RKO (cell line): ENCODE measurements at places on chromosomes 2 and 18.
A peak's percentile ranks its signal among the peaks of the same experiment; 100 is the strongest.

- peak; percentile 5 for DNase-seq
Observed at GRCh38 chr2:54310311-54310710, 54.3 kb upstream of the TSPYL6 start.

DNA sequence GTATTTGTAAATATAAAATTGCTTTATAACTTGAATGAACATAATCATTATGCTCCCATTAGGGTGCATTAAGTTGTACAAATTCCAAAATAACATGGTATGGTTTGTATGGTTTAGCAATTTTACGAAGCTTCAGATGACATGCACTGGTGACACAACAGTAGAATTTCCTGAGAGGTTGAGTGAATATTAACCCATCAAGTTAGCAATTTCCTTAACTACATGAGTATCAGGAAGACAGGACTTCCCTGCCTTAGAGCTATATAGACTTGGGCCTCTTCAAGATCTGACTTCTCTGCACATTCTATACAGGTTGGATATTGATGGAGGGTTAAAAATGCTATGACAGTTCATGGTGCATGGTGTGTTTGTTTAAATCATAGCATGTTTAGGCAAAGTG lies 60.2 kb downstream of the ZC3H6 start:
- no peak for DNase-seq

GRCh38 chr2:237726401-237726830 lies 72.2 kb upstream of the RBM44 start:
- no peak for DNase-seq

- DNase-seq: no peak
Observed at GRCh38 chr2:196839574-196839973, 30.4 kb upstream of the C2orf66 start.

GRCh38 chr2:157932480-157933159 lies 56.5 kb upstream of the ACVR1 start:
- no peak for DNase-seq

- DNase-seq: no peak
Observed at GRCh38 chr2:68824831-68825230, 46.4 kb downstream of the BMP10 start.

- no peak for DNase-seq
Observed at GRCh38 chr2:37052600-37053332, 31.4 kb downstream of the HEATR5B start.

GRCh38 chr2:101305035-101305434 lies 3.5 kb downstream of the RNF149 start:
- DNase-seq: peak; percentile 37

DNA sequence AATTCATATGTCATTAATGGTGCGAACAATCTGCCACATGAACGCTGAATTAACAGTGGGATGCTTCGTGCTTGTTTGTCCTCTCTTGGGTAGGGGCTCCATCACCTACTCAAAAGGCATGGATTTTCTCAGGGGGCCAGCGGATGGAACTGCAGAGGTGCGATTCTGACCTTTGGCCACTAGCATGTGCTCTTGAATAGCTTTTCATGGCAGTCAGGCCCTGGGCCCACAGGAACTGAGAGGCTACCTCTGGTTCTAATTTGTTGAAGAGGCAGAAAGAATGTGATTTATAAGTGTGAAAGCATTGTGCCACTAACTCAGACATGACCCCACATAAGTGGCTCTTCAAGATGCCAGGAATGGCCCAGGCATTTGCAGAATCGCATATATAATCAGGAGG lies 283.2 kb downstream of the INSIG2 start:
- DNase-seq: peak; percentile 38

- no peak for DNase-seq
Observed at GRCh38 chr2:44897406-44897805, 44.1 kb upstream of the SIX3 start.

DNA sequence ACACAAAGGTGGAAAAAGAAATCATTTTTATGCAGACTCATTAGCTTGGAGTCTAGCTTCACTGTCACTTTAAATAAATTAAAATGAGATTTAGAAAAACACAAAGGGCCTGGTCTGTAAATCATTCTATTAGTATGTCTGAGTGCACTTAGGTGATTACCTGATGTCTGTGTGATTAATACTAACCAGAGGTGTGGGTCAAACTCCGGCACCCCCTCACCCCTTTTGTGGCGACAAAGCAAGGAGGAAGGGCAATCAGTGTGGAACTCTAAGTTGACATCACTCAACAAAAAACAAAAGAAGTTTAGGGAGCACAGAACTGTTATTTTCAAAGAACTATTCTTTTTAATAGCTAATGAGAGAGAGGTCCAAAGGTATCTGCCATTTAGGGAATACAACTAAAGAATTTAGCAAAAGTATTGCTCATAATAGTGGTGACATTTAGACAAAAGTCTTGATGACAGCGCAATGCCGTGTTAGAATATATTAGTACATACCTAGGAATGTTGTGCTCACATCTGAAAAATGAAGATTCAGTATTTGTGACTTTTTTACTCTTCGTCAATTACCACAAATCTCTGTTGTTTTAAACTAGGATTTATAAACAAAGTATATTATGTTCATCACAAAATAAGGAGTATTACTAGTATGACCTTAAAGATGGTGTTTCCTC lies 66.3 kb downstream of the ZEB2 start:
- no peak for DNase-seq

DNA sequence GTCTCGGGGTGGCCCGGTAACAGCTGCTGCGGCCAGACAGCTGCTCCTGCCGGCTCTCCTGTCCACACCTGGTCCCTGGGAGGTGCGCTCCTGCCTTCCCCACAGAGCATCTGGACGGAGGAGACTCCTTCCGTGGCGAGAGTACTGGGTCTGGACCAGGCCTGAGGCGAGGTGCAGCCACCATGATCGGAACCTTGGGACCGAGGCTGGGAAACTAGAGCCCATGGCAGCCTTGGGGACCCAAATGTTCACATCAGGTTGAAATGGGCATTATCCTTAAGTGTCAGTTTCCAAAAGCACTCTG lies 628 bp downstream of the GIGYF2 start:
- peak; percentile 12 for DNase-seq

- peak; percentile 57 for DNase-seq
Observed at GRCh38 chr2:166361351-166362153, 14.2 kb downstream of the SCN9A start.

- DNase-seq: peak; percentile 26
Observed at GRCh38 chr2:54767921-54768320, 44.5 kb downstream of the EML6 start.
